ENCODE measurements at places on chromosomes 16 and 17. TPM values are rescaled to one million over a fixed set of nuclear protein-coding genes. Genes with fewer than 3 reads are reported as not detected.

Gene OSGIN1
- 6.6 TPM for total RNA-seq

Gene PHKB
- total RNA-seq = 27.6 TPM

Gene FN3K
- 0.74 TPM for total RNA-seq

Gene DCUN1D3
- total RNA-seq = 30.2 TPM

Gene ADAD2
- not detected for total RNA-seq

Gene KCNJ2
- 1.4 TPM for total RNA-seq

Gene CCL13
- total RNA-seq = not detected

Gene CLEC18A
- not detected for total RNA-seq

Gene ANKFN1
- total RNA-seq = not detected

Gene KRT28
- total RNA-seq = not detected

Gene FAM83G
- 9.5 TPM for total RNA-seq

Gene KRTAP1-1
- total RNA-seq = not detected

Gene ABHD15
- total RNA-seq = 15.3 TPM

Gene ACACA
- 72.7 TPM for total RNA-seq

Gene ST6GALNAC1
- total RNA-seq = not detected

Gene KRTAP4-3
- total RNA-seq = not detected

Gene TSNAXIP1
- total RNA-seq = 1.8 TPM

Gene RAI1
- total RNA-seq = 7.5 TPM

Gene KRTAP4-8
- total RNA-seq = not detected

Gene CCDC200
- not detected for total RNA-seq

Gene TMIGD1
- total RNA-seq = not detected

Gene NFE2L1
- total RNA-seq = 103 TPM

Gene EVPL
- total RNA-seq = not detected

Gene SSTR5
- total RNA-seq = not detected

Gene CLUH
- 39.1 TPM for total RNA-seq

Gene NEUROD2
- not detected for total RNA-seq

Gene NPIPB13
- 0.36 TPM for total RNA-seq

Gene TMC5
- total RNA-seq = under 0.01 TPM

Gene TERB1
- total RNA-seq = 0.08 TPM

Gene PLA2G10
- not detected for total RNA-seq

Gene SPIRE2
- 7.1 TPM for total RNA-seq

Gene GPR139
- total RNA-seq = not detected

Data from fibroblast of the aortic adventitia (primary cell).